ENCODE measurements at places on chromosomes 3 and 15. TPM values are rescaled to one million over a fixed set of nuclear protein-coding genes. Genes with fewer than 3 reads are reported as not detected.

Gene TIPIN
- 29.5 TPM for total RNA-seq

Gene TTC21A
- total RNA-seq: 4.5 TPM

DNA sequence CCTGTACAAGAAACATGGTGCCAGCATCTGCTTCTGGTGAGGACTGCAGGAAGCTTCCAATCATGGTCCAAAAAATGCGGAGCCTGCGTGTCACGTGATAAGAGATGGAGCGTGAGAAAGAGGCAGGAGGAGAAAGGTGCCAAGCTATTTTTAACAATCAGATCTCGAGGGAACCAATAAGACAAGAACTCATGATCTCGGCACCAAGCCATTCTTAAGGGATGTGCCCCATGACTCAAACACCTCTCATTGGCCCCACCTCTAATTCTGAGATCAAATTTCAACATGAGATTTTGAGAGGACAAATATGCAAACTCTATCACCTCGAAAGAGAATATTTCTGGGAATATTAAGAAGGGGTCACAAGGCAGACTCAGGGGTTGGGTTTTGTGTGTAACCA lies 107.2 kb downstream of the PYDC2 start:
- no peak overlapping the region for H3K27ac ChIP-seq
- H3K4me1 ChIP-seq: no peaks in the 10 kb centered on the region
- H3K4me3 ChIP-seq: no peak overlapping the region

DNA sequence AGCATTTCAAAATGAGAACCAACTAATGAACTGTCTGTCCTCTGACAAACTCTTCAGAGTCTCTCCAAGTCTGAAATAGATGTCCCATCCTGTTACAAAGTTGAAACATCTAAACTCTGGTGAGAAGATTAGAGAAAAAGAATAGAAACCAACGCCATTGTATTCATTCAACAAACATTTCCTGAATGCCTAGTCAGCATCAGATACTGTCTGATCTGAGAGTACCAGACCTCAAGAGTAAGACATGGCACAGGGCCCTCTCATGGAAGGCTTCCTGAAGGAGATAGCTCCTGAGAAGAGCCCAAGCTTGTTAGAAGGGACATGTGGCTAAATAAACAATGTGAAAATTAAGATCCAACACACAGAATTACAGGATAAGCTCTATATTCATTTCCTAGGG lies 164.1 kb upstream of the LRRN1 start:
- no peaks in the 10 kb centered on the region for H3K27me3 ChIP-seq
- H3K4me1 ChIP-seq: no peaks in the 10 kb centered on the region
- H3K27ac ChIP-seq: no peak overlapping the region
- peaks cover 1% of the 10 kb centered on the region for H3K36me3 ChIP-seq
- H3K4me3 ChIP-seq: no peak overlapping the region
- DNase-seq: no peak

GRCh38 chr3:14455571-14456317 lies 53.3 kb downstream of the SLC6A6 start:
- H3K4me1 ChIP-seq: peaks cover 11% of the 10 kb centered on the region
- no peaks in the 10 kb centered on the region for H3K27me3 ChIP-seq
- H3K27ac ChIP-seq: no peak overlapping the region
- DNase-seq: no peak
- peaks cover 9% of the 10 kb centered on the region for H3K36me3 ChIP-seq
- no peak overlapping the region for H3K4me3 ChIP-seq
